Mammary epithelial cell (primary cell): ENCODE measurements at places on chromosomes 11 and 22. TPM values are rescaled to one million over a fixed set of nuclear protein-coding genes. Genes with fewer than 3 reads are reported as not detected.

DNA sequence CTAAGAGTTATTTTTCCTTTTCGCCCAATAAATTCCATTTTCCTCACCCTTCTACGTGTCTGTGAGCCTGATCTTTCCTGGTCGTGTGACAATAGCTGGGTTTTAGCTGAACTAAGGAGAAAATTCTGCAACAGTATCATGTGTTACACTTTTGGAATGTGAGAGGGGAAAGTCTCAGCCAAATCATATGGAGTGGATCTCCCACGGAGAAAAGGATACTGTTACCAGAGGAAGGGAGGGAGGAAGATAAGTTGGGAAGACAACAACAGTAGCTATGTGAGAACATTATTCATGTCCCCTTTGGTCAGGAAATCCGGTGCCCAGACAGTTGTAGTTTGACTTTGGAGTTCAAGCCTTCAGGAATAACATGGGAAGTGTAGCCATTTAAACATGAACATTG, 584.0 kb upstream of the RAG2 start:
- no peak for DNase-seq

The OR5B21 gene
- total RNA-seq: not detected in 2 replicates

DNA sequence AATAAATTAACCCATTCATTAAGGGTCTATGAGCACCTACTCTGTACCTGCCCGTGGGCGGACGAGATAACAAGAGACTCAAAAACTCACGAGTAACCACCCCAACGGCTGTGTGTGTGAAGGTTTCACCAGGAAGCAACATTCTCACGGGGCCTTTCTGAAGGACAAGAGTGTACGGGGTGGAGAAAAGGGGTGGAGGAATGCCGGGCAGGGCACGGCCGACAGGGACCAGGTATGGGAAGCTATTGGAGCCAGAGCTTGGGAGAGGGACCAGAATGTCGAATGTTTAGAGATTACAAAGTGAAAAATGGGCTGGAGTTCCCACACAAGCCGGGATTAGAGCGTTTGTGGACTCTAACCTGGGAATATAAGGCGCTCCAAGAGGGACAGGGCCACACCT, 1.6 kb downstream of the KMT5B start:
- no peak for DNase-seq

- DNase-seq: no peak
These were observed 447.8 kb upstream of the CCDC179 start for GRCh38 chr11:23308041-23308440.

DNA sequence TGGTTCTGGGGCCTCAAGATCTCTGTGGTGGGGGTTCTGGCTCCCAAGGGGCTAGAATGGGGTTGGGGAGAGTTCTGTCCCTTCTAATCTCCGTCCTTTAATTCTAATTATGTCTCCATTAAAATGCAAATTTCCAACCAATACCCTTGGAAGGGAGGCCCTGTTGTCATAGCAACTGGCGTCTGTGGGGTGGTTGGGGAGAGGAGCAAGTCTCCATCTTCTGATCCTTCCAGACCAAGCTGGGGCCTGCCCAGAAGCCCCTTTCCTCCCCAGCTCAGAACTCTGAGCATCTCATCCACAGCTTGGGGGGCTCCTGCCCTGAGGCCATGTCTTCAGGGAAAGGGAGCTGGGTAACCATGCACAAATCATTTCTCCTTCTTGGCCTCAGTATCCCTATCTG, 5.4 kb upstream of the RPS19BP1 start:
- DNase-seq: no peak

DNA sequence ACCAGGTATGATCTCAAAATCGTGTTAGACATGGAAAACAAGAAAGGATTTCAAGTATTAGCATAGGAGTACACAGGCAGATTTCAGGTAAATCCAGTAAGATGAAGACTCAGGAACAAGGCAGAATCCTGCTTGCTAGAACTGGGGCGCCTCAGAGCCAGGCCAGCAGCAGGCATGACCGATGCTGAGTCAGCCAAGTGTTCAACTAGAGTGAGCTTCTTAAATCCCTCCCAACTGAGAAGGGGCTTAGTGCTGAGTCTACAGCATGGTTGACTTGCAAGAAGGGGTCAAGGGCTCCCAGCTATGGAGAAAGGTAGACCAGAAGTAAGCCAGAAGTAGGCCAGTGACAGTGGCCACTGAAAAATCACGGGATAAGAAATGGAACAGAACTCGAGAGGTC, 12.4 kb downstream of the GRAP2 start:
- DNase-seq: no peak

The OR4D5 gene
- total RNA-seq: not detected in 2 replicates

- DNase-seq: peak; percentile 60
These were observed 43.2 kb upstream of the ETS1 start for GRCh38 chr11:128630367-128631230.

GRCh38 chr22:31199187-31199586, 12.9 kb upstream of the LIMK2 start:
- no peak for DNase-seq

DNA sequence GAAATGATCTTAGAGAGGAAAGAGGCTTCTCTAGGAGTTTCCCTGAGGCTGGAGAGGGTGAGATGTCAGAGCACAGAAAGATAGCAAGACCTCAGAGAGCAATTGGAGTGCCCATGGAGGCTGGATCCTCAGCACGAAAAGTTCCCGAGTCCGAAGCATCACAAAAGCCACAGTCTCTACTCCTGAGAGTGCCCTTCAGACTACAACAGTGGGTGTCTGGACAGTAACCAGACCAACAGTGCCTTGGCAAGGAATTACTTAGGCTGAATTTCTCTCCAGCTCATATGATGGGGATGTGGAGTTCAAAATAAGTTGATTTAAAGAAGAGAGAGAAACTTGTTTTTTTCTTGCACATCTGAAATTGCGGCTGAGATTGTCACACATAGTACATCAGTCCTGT, 31.9 kb upstream of the PSMA1 start:
- no peak for DNase-seq

DNA sequence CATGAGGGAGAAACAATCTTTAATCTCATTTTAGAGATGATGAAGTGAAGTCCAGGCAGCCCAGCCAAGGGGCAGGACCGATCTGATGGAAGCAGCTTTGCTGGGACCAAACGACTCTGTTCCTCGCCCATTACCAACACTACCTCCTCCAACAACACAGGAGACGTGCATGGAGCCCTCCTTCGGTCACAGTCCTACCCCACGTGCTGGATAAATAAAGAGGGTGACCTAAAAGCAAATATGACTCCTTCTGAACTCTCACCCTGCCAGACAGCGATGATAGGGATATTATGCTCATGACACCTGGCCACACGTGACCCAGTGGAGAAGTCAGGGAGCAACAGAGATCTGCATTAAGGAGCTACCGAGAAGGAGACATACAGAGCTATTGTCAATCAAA, 26.0 kb downstream of the SCGB1A1 start:
- no peak for DNase-seq

The RBMXL2 gene
- not detected for total RNA-seq
